Natural killer cell (primary cell): ENCODE measurements at places on chromosomes 6 and 20. TPM values are rescaled to one million over a fixed set of nuclear protein-coding genes. Genes with fewer than 3 reads are reported as not detected.

- DNase-seq = peak; percentile 94
Measured at GRCh38 chr20:48769069-48769983, 58.5 kb downstream of the PREX1 start.

DNA sequence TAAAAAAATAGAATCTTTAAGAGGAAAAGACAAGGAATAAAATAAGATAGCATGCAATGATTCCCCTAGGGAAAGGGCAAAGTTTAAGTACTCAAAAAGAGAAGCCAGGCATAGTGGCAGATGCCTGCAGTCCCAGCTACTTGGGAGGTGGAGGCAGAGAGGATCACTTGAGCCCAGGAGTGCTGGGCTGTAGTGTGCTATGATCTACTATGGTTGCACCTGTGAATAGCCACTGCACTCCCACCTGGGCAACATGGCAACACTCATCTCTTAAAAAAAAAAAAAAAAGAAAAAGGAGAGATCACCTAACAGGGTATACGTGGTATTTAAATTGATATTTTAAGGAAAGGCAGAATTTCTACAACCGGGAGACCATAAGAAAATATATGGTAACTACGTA is 16.0 kb downstream of the EPHA7 start:
- no peak for DNase-seq

GRCh38 chr6:8905757-8906156 is 470.4 kb upstream of the SLC35B3 start:
- no peak for DNase-seq

DNA sequence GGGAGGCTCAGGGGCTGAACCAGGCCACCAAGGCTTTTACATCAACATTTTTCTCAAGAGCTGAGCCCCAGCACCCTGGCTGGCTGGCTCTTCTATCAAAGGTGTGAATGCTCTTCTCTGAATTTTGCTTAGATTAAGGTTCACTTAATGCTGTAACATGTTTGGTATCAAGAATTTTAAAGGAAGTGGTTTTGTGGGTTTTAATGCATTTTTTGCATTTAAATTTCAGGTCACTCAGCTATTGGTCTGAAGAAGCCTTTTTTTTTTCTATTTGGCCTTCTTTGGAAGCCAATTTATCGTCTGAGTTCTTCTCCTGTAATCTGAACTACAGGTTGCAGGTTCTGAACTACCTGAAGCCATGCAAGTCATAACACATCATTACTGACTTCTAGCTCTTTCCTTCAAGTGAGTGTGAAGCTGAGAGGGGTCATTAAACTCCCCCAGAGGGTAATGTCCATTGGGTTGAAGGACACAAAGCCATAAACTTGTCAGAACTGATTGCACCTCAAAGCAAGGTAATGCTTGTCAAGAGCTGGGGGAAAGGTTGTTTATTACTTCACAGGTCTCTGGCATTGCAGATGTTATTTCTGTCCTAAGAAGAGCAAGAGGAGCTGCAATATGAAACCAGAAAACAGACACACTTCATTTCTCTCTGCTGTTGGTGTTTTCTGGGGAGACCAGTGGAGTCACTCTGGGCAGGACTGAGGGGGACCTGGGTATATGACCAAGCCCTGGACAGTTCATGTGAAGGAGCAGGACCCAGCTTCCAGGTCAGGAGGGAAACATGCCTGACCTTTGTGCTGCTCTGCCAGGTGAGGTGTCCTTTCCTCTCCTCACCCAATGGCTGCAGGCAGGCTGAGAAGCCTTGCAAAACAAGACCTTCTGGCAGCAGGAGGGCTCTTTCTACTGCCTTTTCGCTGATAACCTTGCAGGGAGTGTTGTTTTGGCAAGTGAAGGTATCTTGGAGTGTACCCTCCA is 26.1 kb upstream of the NEDD9 start:
- DNase-seq = peak; percentile 40

GRCh38 chr6:71279321-71279720 is 9.3 kb upstream of the OGFRL1 start:
- no peak for DNase-seq

- DNase-seq = peak; percentile 74
Measured at GRCh38 chr20:38692436-38693411, 31.6 kb upstream of the SLC32A1 start.

The F13A1 gene
- 32.5 TPM for total RNA-seq

The SYCP2L gene
- total RNA-seq = 0.82 TPM

The TRIM31 gene
- total RNA-seq = not detected
